ENCODE measurements at places on chromosomes 16 and 17.

DNA sequence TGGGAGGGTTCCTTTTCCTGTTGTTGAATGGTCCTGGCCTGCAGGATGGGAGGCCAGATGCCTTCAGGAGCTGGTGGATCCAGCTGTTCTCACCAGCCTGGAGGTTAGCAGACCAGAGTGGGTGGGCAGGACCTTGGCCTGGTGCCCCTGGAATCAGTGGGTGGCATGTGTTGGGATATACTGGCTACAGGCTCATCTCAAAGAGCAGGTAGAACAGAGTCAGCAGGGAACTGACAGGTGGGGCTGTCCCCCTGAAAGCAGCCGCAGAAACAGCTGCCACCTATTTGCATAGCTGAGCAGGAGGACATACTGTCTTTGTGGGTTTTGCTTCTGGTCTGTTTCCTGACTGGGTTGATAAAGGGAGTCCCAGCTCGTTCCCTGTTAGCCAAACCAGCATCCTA lies 144.1 kb downstream of the RAB11FIP4 start:
- DNase-seq: no peak

- no peak for DNase-seq
Measured at GRCh38 chr16:1337486-1337885, 4.0 kb downstream of the BAIAP3 start.

- no peak for DNase-seq
Measured at GRCh38 chr17:77304746-77305473, 164.1 kb downstream of the SEC14L1 start.

DNA sequence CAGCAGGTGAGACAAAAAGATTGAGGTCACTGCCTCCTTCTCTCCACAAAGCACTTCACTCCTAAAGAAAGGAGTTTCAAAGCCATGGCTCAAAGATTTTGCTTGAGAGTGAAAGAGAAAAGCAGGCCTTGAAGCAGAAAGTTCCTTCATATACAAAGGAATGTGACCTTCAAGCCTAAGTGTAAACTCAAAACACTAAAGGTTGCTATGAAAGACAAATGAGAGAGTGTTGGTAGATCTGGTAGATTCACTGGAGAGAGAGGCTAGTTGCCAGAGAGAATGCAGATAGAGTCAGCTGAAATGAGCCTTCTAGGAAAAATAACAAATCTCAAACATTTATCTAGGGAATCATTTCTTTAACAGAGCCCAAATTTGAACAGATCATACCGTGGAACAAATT lies 305.2 kb downstream of the CDH8 start:
- no peak for DNase-seq

GRCh38 chr17:40175928-40176753 lies 1.1 kb upstream of the RAPGEFL1 start:
- DNase-seq: no peak

GRCh38 chr17:71649941-71650350 lies 470.9 kb upstream of the SOX9 start:
- DNase-seq: no peak

DNA sequence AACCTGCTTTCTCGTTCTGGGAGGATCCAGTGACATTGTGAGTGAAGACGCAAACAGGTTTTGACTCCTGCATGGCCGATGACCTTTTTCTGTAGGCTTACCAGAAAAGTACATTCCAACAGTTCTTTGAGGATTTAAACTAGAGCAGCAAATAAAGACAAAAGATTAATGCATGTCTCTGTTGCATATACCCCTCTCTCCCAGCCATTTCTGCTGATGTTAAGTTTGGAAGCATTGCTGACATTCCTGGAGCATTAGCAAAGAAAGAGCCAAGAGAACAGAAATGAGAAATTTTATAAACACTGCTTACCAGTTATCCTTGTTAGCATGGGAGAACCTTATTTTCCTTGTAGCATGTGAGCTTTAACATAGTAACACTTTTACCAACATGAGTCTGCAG lies 49.3 kb downstream of the SIAH1 start:
- no peak for DNase-seq

- no peak for DNase-seq
Measured at GRCh38 chr16:87182759-87183158, 134.4 kb downstream of the C16orf95 start.

DNA sequence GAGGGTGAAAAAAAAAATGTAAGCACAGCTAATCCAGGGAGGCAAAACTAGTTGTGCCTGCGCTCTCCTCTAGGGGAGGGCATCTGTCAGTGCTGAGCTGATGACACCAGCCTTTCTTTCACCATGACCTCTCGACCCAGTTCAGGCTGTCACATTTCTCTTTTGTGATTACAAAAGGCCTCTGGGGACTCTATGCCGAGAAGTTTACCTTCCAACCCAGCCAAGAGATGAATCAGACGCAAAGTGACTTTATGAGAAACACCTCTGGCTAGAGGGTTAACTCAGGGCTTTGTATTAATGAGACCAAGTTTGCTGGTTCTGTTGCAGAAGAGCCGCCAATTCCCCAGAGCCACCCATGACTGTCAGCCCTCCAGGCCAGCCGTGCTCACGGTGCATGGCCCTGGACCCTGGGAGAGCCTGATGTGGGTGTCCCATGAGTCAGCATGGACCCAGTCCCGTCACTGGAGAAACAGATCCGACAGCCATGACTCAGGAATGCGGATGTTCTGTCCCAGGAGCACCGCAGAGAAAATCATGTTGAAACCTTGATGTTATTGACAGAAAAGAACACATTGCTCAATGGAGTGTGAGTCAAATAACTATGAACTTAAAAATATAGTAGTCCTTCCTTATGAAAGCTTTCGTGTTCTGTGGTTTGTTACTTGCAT lies 437.2 kb downstream of the HS3ST3B1 start:
- DNase-seq: no peak

- DNase-seq: no peak
Measured at GRCh38 chr17:74480290-74480689, 13.9 kb downstream of the CD300A start.

- DNase-seq: no peak
Measured at GRCh38 chr17:56966338-56966737, 5.5 kb upstream of the COIL start.

DNA sequence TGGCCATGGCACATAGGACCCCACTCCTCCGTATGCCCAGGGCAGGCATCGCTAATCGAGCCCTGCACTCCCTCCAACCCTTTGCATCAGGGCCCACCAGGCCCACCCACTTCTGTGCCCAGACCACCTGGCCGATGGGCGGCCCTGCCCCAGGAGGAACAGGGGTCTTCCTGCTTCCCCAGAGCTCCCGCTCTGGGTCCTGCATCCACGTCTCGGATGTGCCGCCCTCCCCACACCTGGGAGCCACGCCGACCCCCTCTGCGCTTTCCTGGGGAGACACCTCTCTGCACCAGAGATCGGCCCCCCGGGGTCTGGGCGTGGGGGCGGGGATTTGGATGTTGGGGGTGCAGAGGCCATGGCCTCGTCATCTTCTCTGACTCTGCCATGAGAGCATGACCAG lies 21.1 kb upstream of the SSTR5 start:
- DNase-seq: no peak

- DNase-seq: no peak
Measured at GRCh38 chr17:1563786-1564613, 1.4 kb upstream of the PITPNA start.

GRCh38 chr17:46125831-46126230 lies 67.4 kb downstream of the KANSL1 start:
- DNase-seq: no peak

DNA sequence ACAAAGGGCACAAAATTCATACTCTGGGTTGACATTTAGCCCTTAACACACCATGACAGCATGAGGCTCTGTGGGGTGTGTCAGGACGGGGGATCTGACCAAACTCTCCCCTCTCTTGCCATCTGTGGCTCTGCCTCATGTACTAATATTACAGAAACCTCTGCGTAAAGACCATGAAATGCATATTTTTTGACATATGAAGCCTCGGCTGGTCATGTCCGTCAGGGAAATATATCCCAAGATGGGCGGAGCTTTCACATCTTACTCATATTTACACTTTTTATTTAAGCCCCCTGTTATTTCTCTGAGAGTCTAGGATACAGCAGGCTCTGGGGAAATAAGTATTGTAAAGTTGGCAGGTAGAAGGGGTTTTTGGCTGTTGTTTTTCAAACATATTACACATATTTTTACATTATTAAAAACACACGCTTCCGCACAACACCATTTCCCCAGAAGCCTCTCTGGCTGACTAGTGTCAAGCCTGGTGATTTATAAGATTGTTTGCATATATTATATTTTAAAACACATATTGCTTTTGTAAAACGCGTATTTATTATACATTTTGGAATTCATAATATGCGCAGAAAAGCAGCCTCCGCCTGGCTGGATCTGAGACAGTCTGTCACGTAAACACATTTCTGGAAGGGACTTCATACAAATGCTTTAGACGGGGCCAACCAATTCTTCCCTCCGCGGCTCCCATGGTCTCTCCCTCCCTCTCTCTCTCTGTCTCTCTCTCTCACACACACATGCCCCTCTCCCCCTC lies 237.7 kb upstream of the ZFHX3 start:
- DNase-seq: no peak

DNA sequence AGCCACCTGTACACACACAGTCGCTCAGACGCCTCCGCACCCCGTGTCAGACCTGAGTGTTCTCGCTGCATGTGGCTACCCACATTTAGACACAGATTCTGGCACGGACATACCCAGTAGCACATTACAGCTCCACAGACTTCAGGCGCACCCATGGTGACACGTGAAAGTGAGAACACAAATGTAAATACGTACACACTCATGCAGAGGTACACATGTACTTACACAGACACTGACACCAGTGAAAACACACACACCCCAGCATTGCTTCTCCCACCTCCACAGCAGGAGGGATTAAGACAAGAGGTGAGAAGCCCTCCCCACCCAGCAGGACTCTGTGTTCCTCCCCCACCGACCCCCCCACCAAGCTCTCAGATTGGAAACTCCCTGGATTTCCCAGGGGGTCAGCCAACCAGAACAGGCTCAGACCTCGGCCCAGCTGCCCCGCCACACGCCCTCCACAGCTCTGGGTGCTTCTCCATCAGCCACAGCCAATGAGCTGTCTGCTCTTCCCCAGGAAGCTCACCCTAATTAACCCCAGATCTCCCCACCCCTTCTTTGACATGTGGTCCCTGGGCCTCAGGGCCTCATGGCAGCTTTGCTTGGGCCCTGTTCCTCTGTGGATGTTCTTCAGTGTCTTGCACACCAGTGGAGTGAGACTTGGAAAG lies 5.3 kb upstream of the FOXN1 start:
- no peak for DNase-seq

- DNase-seq: no peak
Measured at GRCh38 chr16:76278980-76279379, 1.8 kb downstream of the CNTNAP4 start.
